ENCODE measurements at places on chromosomes 7 and 10.

DNA sequence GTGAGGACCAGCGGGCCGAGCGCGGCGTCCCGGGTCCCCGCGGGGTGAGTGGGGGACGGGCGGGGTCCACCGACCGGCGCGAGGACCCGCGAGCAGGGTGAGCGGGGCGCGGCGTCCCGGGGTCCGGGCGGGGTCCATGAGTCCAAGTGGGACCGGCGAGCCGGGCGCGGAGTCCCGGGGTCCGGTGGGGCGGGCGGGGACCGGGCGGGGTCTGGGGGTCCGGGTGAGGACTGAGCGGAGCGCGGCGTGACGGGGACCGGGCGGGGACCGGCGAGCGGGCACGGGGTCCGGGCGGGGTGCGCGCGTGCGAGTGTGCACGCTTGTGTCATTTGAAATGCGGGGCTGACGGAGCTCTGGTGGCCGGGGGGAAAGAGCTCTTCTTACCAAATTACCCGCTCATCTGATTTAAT is 765 bp downstream of the CELF2 start:
- DNase-seq, result no peak

DNA sequence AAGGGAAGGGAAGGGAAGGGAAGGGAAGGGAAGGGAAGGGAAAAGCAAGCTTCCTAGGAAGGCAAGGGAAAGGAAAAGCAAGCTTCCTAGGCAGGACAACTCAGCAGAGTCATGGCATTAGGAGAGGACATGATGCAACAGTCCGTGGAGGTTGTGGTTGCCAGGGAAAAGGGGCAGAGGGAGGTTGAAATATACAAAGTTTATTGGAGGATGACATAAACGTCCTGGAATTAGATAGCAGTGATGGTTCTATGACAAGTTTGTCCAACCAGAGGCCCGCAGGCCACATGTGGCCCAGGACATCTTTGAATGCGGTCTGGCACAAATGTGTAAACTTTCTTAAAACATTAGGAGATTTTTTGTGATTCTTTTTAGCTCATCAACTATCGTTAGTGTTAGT is 59.8 kb upstream of the OPN4 start:
- no peak for DNase-seq

GRCh38 chr7:70306173-70306572 is 707.9 kb downstream of the AUTS2 start:
- no peak for DNase-seq

DNA sequence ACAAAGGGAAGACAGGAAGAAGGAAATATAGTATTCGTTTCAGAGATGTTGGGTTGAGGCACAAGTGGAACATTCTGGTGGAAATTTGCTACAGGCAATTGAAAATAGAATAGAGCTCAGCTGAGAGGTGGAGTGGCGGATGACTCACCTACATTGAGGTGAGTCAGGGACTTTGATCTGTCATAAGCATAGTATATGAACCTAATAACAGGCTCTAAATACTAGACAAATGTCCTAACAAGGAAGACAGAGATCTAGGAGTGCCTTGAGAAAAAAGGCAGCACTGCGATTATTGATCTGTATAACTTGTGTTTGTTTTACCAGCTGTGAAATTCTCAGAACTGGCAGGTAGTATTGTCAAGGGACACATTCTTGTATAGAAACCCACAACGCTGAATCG is 907 bp upstream of the IFRD1 start:
- DNase-seq, result no peak
